ENCODE measurements at places on chromosomes 5 and 9. TPM values are rescaled to one million over a fixed set of nuclear protein-coding genes. Genes with fewer than 3 reads are reported as not detected.

- DNase-seq, result no peak
Observed at GRCh38 chr9:136533775-136534157, 12.1 kb downstream of the NOTCH1 start.

DNA sequence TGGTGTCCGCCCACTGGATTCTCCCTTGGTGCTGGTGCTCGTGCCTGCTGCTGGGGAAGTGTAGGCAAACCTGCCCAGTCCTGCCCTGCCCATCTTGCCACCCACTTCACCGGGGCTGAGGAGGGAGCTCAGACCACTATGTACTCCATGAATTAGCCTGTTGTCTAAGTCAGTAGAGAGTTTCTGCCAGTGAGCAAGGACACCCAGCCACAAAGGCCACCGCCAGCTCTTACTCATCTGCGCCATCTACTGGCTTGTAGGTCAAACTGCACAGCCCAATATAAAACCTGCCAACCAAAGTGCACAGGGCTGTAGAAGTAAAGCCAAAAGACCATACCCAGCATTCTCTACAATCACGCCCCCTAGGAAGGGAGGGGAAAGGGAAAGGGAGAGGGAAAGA lies 102.3 kb downstream of the GLIS3 start:
- no peak for DNase-seq

- DNase-seq, result no peak
Observed at GRCh38 chr9:88339317-88339716, 48.9 kb upstream of the SPIN1 start.

The PCDHGA3 gene
- total RNA-seq, result 0.26 TPM

The EGFLAM gene
- 0.59 TPM for total RNA-seq

GRCh38 chr9:106864373-106865143 lies 1.6 kb downstream of the ZNF462 start:
- DNase-seq, result no peak

The RANBP17 gene
- total RNA-seq, result 6.9 TPM

- DNase-seq, result no peak
Observed at GRCh38 chr5:91670122-91670521, 287.0 kb upstream of the ARRDC3 start.

- DNase-seq, result no peak
Observed at GRCh38 chr5:6185574-6185973, 192.8 kb downstream of the MED10 start.

- DNase-seq, result no peak
Observed at GRCh38 chr5:168528521-168529373, at the start of gene FBLL1. TSS of gene FBLL1 (plus strand) at chr5:168529305. CDS start at chr5:168529505, 200 bp downstream.

DNA sequence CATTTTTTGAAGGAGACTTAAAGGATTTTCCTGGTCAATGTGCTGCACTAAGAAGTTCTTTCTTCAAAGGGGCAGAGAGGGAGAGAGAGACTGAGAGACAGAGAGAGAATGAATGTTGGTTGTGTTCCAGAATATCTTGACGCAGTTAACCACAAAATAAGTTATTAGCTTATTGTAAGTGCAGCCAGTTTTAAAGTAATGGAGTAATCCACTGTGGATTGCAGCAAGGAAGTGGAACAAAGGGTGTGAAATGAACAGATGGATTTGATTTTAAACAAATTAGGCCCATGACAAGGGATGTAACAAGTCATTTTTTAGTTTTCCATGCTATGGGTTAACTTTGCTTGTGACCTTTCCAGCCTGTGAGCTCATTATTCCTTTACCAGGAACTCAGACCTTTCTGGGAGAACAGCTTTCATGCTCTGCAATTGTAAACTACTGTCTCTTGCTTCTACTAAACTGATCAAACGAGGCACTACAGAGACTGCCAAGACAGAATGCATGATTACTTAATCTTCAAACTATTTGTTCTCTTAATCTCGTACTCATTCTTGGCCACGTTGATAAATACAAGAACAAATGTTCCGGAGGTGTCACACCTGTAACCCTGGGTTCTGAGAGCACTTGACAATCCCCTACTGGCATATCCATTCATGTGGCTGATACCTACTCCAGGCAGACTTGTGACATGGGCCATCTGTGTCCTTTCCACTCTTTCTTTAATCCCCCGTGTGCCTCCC lies 131.1 kb downstream of the TLE1 start:
- no peak for DNase-seq

The TUT7 gene
- total RNA-seq, result 28.9 TPM

GRCh38 chr5:86404256-86404655 lies 213.5 kb upstream of the COX7C start:
- no peak for DNase-seq

GRCh38 chr5:101346906-101347305 lies 443.8 kb upstream of the ST8SIA4 start:
- no peak for DNase-seq

DNA sequence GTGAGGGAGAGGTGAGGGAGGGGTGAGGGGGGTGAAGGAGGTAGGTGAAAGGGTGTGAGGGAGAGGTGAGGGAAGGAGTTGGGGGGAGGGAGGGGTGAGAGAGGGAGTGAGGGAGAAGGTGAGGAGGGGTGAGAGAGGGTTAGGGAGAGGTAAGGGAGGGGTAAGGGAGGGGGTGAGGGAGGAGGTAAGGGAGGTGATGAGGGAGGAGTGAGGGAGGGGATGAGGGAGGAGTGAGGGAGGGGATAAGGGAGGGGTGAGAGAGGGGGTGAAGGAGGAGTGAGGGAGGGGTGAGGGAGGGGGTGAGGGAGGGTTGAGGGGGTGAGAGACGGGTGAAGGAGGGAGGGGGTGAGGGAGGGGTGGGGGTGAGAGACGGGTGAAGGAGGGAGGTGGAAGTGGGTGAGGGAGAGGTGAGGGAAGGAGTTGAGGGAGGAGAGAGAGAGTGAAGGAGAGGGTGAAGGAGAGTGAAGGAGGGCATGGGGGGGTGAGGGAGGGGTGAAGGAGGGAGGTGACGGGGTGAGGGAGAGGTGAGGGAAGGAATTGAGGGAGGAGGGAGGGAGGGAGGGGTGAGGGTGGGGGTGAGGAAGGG lies 18.5 kb downstream of the NINJ1 start:
- DNase-seq, result no peak

DNA sequence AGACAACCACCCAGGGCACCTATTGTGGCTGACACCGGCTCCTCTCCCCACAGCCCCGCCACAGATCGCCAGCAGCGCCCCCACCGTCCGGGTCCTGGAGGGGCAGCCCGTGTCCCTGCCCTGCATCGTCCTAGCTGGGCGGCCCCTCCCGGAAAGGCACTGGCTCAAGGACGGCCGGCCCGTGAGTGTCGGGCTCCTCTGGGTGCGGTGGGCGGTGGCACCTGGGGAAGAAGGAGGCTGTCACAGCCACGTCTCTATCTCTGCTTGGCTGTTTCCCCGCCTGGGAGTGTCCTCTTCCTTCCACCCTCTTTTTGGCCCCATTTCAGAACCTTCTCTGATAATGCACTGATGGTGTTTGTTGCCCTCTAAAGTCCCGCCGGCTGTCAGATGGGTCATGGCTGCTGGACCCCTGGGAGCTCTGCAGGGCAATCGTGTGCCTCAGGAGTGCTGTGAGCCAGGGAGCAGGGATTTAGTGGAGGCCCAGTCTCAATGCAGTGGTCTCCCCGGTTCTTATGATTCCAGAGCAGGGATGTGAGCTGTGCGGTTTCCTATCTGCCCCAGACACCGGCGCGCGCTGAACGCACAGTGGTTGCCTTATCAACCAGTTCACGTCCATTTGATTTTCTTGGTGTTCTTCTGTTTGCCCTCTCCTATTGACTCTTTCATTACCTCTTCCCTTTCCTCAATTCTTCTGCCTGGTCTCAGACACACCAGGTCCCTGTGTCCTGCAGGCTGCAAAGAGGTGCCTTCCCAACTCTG lies 55.3 kb downstream of the HMCN2 start:
- DNase-seq, result no peak

- no peak for DNase-seq
Observed at GRCh38 chr5:24325306-24325832, 319.4 kb downstream of the CDH10 start.

GRCh38 chr9:79477955-79478771 lies 93.6 kb upstream of the TLE4 start:
- no peak for DNase-seq

DNA sequence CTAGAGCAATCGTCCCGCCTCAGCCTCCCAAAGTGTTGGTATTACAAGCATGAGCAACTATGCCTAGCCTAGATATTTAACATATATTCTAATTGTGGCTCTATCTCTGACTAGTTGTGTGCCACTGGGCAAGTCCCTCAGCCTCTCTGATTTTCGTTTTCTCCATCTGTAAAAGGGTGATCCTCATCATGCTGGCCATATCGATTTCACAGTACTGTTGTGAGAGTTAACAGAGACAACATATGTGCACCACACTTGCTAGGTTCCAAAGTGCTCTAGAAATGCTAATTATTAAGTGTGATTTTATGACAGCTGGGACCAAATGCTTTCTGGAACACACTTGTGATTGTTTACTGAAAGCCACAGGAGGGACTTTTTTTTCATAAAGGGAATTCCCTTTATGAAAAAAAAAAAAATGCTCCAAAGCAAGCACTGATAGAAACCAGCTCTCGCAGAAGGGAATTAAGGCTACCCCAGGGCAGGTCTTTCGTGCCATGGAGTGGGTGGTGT lies 78.5 kb upstream of the EPB41L4B start:
- no peak for DNase-seq

DNA sequence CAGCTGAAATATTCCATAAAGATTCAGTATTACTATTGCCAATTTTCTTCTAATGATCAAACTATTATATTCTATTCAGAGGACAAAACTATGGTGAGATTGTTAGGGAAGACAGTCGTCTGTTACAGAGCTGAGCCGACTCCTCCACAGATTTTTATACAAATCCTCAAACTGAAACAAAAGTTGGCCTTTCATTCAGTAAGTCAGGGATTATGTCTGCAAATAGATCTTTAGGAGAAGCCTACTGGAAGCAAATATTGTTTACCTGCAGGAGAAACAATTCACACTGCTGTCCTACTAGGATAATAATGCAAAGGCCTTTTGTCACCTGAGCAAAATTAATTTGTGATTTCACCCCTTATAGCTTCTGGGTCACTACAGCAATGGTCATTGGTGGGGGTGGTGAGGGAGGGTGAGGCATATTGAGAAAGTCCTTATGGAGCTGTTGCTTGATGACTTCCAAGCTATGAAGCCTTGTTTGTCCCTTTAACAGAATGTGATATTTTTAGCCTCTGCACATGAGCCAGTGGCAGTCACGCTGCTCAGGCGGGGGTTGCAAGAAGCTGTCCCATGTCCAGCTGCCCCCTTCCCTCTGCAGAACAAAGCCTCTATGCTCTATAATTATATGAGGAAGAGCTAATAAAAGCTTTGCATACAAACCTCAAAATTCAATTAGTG lies 200.5 kb upstream of the KLF9 start:
- no peak for DNase-seq

GRCh38 chr5:142798099-142798770 lies 28.1 kb downstream of the ARHGAP26 start:
- no peak for DNase-seq

DNA sequence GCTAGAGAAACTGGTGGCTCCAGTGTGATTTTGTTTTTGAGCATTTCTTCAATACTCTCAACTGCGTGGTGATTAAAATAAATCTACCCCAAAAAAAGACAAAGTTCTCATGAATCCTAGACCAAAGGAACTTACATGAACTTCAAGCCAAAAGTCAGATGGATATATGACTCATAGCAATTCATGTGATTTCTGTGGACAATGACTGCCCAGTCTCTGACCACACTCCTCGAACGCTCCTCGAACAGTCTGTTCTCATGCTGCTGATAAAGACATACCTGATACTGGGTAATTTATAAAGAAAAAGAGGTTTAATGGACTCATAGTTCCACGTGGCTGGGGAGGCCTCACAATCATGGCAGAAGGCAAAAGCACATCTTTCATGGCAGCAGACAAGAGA lies 46.4 kb upstream of the CEP78 start:
- DNase-seq, result no peak

DNA sequence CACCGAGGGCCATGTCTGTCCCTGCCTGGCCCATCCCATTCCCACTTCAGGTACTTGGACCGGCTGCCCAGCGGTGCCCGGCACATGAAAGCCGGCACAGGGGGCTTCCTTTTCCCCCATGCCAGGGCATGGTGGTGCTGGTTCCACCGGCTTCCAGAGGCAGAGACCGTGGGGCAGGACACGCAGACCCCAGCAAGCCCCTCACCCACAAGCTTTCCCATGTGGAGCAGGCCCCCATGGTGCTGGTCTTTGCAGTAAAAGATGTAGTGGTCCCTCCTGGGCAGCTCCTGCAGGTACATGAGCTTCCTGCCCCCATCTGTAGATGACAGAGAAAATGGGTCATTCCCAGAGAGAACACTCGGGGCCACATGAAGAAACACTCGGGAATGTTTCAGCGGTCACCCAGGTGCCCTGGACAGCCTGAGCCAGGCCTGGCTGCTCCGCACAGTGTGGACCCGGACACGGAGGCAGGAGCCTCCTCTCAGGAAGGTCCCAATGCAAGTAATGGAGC lies 2.0 kb downstream of the OBP2B start:
- no peak for DNase-seq

Data from pulmonary artery endothelial cell (primary cell).